Stimulated activated CD4-positive, alpha-beta T cell treated with anti-CD3 and anti-CD28 coated beads, Interleukin-15, amount 100 ng/mL, for 1 hour (primary cell): ENCODE measurements at places on chromosomes 2 and 18.

DNA sequence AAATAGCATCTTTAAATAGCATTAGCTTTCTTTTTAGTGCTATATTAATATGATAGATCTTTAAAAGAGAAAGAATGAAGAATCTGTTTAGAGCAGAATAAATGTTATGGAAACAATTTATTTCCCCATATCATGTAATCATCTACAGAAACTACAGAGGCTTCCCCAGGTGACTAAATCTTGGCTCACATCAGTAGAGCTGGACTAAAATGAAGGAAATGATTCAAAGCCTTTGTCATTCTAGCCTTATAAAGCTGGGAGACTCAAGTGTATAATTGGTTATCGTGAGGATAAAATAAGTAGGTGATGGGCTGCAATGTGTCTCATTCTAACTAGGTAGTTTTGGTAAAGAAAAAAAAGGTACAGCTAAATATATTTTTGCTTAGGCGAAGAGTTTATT is 83.2 kb upstream of the UNC80 start:
- no peak for DNase-seq

DNA sequence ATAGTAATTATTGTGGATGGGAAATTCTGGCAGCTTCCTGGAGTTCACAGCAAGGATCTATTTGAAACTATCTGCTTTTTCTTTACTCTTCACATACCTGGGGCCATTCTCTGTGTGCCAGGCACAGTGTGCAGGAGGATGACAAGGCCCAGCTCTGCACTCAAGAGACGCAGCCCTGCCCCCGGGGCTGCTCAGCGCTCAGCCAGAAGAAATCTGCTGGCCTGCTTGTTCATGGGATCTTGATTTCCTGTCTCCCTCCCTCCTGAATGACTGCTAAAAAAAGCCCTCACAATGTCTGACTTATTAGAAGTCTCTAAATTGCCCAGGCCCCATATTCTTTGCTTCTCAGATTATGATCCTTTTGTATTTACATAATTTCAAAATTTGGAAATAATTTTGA is 210.9 kb downstream of the DCDC2C start:
- no peak for DNase-seq

DNA sequence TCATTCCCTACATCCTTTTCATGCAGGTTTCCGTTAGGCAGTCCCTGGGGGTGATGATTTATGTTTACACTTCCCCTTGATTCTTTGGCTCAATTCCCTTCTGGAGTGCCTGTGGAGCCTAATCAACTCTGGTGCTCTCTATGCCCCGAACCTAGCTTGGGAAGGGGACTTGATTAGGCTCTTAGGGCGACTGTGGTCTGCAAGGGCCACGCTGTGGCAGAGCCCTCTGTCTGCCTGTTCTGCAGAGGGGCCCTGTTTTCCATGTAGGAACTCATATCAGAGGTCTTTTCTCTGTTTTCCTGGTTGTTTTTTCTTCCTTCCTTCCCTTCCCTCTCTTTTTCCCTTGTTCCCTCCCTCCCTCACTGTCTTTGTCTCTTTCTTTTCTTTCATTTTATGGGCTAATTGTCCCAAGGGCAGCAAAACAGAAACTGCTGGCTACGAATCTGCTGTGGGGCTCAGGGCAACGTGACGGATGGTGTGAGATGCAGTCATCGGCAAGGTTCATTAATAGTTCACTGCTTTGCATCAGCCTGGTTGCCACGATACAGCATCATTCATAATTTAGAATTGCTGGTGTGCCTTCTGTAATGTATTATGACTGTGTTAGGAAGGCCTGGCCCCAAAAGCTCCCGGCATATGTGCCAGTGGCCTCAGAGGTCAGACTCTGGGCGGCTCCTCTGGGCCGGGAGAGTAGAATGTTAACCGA is 134.5 kb downstream of the NAPG start:
- DNase-seq, result no peak

- peak; percentile 33 for DNase-seq
These were observed 166.8 kb upstream of the ID2 start for GRCh38 chr2:8514796-8515758.

- no peak for DNase-seq
These were observed 94.9 kb downstream of the DSEL start for GRCh38 chr18:67421651-67422050.

GRCh38 chr2:71804281-71804751 is 343.3 kb downstream of the CYP26B1 start:
- no peak for DNase-seq
